Activated naive CD4-positive, alpha-beta T cell treated with anti-CD3 and anti-CD28 coated beads, Interleukin-2, amount 50 U/mL, for 16 hours (primary cell): ENCODE measurements at places on chromosomes 2 and 18.

- no peak for DNase-seq
Measured at GRCh38 chr18:63040788-63041410, 278.7 kb downstream of the BCL2 start.

DNA sequence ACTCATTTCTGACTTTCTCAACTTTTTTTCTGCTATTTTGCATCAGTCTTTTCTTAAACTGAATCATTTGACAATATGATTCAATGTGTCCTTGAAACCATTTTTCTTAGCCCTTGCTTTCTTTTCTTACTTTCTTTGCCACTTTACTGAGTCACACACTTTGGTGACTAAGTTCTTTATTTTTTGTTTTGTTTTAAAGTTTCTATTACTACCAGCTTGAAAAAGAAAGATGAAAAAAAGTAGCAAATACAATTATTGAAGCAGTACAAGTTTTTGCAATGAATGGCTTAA is 116.5 kb downstream of the DOCK10 start:
- no peak for DNase-seq

GRCh38 chr2:205166745-205167144 is 515.6 kb upstream of the NRP2 start:
- no peak for DNase-seq

GRCh38 chr2:186535861-186536260 is 49.8 kb downstream of the ZC3H15 start:
- DNase-seq, result no peak

DNA sequence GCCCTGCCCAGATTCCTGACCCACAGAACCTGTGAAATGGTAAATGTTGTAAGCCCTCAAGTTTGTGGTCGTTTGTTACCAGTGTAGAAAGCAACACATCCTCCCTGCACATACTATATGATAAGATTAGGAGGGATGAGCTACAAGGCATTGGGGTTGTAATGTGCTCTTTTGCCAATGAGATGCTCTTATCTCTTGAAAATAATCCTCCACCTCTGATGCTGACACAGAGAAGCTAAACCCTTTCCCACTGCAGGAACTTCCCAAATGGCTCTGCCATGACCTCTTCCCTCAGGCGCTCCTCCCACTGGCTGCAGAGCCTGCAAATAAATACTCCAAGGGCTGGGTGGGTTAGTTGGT is 23.5 kb downstream of the CDC42EP3 start:
- DNase-seq, result no peak

DNA sequence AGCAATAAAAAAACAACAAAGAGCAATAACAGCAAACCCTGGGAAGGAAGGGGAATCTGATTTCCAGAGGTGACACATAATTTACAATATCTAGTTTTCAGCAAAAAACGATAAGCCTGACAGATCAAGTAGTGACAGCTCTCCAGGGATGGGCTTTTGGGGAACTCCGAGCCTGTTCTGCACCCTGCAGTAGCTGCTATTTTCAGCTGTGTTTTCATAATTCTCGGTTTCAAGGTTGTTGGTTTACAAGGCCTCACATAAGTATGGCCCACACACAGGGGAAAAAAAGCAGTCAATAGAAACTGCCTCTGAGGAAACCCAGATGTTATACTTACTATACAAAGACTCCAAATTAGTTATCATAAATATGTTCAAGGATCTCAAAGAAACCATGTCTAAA is 67.7 kb upstream of the CTLA4 start:
- DNase-seq, result peak; percentile 23

DNA sequence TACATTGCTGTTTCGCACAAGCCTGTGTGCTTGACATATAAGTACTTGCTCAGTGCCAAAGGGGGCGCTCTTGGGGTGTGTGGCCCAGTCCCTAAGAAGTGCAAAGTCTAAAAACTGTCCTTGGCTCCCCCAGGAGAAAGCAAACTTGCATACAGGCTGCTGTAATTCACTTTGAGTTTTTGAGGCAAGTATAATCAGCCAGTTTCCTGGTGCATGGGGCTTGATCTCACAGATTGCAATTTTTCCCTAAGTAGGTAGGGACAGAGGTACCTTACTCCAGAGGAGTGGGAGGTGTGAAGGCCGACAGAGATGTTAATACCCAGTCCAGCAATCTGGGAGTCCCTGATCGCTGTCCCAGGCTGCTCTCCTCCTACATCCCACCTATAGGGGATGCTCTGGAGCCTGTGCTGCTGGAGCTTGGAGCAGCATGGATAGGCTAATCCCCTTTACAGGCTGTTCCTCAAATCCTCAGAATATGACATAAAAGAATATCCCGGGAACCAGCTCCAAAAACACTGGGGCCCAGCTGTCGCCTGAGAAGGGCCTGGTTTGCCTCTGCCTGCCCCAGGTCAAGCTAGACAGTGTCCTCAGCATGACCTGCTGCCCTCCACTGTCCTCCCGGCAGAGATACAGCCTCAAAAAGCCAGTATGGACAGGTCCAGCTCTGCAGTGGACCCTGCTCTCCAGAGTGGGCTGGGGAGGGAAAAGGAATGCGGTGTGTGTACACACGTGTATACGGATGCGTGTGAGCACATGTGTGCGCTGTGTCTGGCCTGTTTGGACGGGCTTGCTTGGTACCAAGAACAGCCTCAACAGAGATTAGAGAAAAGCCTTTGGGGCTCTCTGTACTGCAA is 136.5 kb upstream of the HAAO start:
- no peak for DNase-seq

DNA sequence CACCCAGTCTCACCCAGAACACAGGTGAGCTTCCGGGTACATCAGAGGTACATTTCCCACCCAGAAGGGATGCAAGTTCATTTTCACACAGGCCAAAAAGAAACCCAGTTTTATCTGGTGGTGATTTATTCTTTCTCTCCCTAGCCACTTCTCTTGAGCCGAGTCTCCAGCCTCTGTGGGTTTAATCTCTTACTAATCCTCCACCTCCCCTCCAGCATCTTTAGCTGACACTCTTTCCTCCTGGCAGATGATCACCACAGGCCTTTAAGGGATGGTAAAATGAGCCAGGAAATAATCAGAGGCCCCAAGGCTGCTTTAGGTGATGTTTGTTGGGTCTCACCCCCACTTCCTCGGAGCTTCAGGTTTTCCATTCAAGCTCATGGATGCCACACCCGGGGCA is 145.7 kb upstream of the DLX2 start:
- DNase-seq, result no peak

- DNase-seq, result no peak
Measured at GRCh38 chr18:22110461-22110924, 58.9 kb upstream of the GATA6 start.

DNA sequence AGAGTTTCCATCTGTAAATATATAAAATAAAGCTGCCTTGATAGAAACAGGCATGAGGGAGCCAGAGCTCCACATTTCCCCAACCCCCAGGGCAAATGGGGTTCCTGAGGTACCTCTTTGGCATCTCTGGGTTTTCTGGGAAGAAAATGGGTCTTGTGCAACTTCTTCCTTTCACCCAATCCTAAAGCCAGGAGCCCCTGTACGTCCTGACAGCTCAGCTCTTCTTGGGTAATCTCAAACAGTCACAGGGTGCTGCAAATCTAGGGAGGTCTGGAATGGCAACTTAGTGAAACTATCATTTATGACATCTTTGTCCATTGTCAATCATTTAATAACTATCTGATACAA is 36.6 kb upstream of the STAT1 start:
- no peak for DNase-seq

GRCh38 chr2:50535256-50535655 is 496.7 kb downstream of the NRXN1 start:
- no peak for DNase-seq

DNA sequence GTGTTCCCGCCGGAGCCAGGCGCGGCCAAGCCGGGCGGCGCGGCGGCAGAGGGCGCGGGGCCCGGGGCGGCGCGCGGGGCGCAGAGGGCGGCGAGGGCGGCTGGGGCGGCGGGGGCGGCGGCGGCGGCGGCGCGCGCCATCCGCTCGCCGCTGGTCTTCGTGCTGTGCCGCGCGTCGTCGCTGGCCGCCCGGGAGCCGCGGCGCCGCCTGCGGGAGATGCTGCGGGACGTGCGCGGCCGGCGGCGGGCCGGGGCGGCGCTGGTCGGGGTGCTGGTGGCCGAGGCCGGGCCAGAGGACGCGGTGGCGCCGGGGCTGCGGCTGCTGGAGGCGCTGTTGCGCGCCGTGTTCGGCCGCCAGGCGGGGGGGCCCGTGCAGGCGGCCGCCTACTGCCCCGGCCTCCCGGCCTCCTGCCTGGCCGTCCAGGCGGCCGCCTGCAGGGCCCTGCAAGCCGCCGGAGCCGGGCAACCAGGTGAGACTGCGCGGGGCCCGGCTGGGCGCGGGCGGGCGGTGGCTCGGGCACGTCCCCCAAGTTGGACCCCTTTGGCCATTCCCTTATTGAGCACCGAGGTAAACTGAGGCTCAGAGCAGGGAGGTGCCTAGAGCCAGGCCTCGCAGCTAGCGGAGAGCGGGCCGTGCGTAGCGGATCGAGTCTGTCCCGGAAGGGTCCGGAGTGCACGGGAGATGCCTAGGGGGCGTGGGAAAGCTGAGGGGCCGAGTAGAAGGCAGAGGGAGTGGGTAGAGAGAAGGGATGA is 584 bp downstream of the C2orf72 start:
- no peak for DNase-seq

- DNase-seq, result peak; percentile 16
Measured at GRCh38 chr2:186641807-186642321, 52.0 kb upstream of the FAM171B start.

GRCh38 chr2:64487256-64488049 is 33.5 kb downstream of the LGALSL start:
- DNase-seq, result no peak

GRCh38 chr2:120036145-120036544 is 23.3 kb downstream of the EPB41L5 start:
- no peak for DNase-seq

GRCh38 chr2:112665113-112665780 is 19.5 kb downstream of the SLC20A1 start:
- no peak for DNase-seq

DNA sequence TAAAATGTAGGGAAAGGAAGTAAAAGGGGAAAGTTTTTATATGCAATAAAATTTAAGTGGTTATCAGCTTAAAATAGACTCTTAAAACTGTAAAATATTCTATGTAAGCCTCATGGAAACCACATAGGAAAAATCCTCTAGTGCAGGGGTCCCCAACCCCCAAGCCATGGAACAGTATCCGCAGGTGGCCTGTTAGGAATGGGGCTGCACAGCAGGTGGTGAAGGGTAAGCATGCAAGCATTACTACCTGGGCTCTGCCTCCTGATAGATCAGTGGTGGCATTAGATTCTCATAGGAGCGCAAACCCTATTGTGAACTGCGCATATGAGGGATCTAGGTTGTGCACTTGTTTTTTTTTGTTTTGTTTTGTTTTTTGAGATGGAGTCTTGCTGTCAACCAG is 1409.3 kb upstream of the CDH2 start:
- no peak for DNase-seq

- DNase-seq, result no peak
Measured at GRCh38 chr18:75071484-75071785, 137.5 kb downstream of the PTGR3 start.

- no peak for DNase-seq
Measured at GRCh38 chr2:32810909-32811495, 135.8 kb upstream of the LTBP1 start.

DNA sequence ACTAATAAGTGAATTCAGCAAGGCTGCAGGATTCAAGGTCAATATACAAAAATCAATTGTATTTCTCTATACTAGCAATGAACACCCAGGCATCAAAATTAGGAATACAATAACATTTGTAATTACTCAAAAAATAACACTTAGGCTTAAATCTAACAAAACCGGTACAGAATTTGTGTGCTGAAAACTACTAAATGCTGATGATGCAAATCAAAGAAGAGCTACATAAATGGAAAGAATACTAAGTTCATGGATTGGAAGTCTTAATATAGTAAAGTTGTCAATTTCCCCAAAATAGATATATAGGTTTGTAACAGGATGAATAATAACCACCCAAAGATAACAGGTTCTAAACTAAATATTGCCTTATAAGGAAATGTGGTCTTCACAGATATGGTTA is 286.5 kb downstream of the ALK start:
- no peak for DNase-seq

- peak; percentile 30 for DNase-seq
Measured at GRCh38 chr2:111898703-111899514, 502 bp downstream of the MERTK start.

DNA sequence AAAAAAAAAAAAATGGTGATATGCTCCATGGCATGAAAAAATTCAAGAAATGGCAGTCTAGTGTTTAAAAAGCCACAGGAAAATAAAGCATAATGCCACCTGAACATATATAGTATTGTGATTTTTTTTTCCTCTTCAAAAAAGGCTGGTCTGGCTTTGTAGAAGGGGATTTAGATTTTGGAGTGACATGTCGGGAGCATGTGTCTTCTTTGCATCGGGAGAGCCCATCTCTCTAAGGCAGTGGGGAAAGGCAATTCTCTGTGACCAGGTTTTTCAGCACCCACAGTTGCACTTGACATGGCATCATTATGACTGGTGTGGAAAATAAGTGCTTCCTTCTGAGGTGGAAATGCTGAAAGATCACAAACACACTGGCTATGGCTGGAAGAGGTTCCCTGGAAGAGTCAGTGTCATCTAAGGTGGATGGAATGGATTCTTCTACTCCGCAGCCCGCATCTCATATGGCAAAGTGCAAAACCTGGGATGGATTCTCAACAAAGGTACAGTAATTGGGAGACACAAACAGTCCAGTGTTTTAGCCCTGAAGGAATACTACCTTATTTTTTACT is 172.5 kb downstream of the AGAP1 start:
- DNase-seq, result no peak

DNA sequence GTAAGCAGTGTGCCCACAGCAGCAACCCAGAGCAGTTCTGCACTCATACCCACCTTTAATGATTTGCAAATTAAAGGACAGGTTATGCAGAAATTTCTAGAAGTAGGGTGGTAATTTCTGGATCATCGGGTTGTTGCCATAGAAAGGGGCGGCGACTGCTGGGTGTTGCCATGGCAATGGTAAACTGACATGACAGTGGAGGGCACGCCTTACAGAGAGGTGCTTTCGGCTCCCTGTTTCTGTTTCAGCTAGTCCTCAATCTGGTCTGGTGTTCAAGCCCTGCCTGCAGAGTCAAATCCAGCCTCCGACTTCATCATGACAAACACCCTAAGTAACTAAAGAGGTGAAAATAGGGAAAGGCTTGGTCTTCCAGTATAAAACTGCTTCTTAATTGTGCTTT is 667.7 kb downstream of the SOCS6 start:
- DNase-seq, result no peak

DNA sequence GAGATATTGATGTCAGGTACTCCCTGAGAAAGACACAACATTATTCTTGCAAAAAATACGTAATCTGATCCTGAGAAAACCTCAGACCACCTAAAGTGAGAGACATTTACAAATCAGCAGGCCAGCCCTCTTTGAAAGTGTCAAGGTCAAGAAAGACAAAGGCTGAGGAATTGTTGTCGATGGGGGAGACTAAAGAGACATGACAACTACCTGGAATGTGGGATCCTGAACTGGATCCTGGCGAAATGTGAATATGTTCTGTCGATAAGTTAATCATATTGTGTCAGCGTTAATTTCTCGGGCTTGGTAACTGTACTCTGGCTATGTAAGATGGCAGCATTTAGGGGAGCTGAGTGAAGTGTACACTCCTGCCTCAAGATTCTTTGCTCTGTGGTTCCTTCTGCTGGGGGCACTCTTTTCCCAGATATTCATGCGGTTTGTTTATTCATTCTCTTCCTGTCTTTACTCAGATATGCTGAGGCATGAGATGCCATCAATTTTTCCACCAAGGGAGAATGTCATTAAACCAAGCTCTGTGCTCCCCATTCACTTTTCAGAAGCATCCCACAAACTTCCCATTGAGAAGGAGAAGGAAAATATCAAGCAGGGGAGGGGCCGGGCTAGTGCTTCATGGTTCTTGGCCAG is 154.9 kb downstream of the CAPN13 start:
- DNase-seq, result no peak

- no peak for DNase-seq
Measured at GRCh38 chr2:73008766-73009135, 62.8 kb downstream of the SFXN5 start.
